ENCODE measurements at places on chromosomes 11 and 22. TPM values are rescaled to one million over a fixed set of nuclear protein-coding genes. Genes with fewer than 3 reads are reported as not detected.
A peak's percentile ranks its signal among the peaks of the same experiment; 100 is the strongest.

The MED19 gene
- 20.4 TPM for total RNA-seq

The VSIG2 gene
- total RNA-seq, result not detected

The MPZL2 gene
- total RNA-seq, result not detected

DNA sequence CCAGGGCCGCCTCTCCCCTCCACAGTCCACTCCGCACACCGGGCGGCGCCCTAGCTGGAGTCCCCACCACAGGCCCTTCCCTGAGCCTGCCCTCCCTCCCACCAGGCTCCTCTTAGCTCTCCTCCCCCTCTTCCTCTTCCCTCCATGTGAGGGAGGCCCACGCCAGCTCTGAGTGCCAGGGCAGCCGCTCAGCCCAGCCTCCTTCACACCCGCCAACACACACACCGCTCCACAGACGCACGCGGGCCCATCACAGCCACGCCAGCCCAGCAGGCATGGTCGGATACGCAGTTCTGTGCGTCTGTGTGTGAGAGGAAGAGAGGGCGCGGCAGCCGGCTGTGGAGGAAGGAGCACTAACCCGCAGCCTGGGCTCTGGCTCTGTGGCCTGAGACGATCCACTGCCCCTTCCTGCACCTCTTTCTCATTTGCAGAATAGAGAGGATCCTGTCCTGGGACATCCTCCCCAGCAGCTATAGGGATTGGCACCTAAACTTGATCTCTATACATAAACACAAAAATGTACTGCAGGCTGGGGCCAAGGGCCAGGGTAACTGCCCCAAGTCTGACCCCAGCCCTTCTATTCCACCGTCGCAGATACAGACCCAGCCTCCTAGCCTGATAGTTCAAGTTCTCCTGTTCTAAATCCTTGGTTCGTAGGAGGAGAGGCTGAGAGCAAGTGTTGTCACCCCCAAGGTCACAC lies 3.5 kb downstream of the CHRM4 start:
- H3K36me3 ChIP-seq, result no peaks in the 10 kb centered on the region
- no peak for DNase-seq
- H3K4me1 ChIP-seq, result peaks cover 20% of the 10 kb centered on the region
- H3K4me3 ChIP-seq, result no peak overlapping the region
- peaks cover 36% of the 10 kb centered on the region for H3K27me3 ChIP-seq
- no peak overlapping the region for H3K27ac ChIP-seq

GRCh38 chr22:20552443-20553401 lies 45.3 kb downstream of the MED15 start:
- DNase-seq, result no peak
- H3K4me3 ChIP-seq, result no peak overlapping the region
- peaks cover 84% of the 10 kb centered on the region for H3K4me1 ChIP-seq
- H3K36me3 ChIP-seq, result peaks cover 9% of the 10 kb centered on the region

GRCh38 chr11:112694245-112694644 lies 267.0 kb upstream of the NCAM1 start:
- no peak overlapping the region for H3K4me3 ChIP-seq
- H3K4me1 ChIP-seq, result no peaks in the 10 kb centered on the region
- no peaks in the 10 kb centered on the region for H3K36me3 ChIP-seq
- H3K27ac ChIP-seq, result no peak overlapping the region

DNA sequence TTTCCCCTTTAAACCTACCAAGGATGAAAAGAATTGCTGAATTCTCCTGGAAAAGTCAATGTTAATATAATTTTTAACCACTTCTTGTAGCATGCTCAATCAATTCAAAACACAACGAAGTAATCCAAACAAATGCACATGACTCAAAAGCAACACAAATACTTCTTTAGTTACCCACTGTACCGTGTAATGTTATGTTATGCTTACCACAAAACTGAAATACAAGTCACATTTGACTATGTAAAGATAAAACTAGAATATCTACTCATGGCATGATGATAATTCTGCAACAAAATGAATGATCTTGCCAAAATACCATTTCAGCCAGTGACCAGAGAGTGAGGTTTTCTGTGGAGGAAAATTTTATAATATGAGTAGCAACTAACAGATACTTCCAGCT lies 587.0 kb downstream of the DLG2 start:
- H3K36me3 ChIP-seq, result no peaks in the 10 kb centered on the region
- no peak overlapping the region for H3K4me3 ChIP-seq
- no peak overlapping the region for H3K27ac ChIP-seq
- no peak for DNase-seq
- no peaks in the 10 kb centered on the region for H3K4me1 ChIP-seq

DNA sequence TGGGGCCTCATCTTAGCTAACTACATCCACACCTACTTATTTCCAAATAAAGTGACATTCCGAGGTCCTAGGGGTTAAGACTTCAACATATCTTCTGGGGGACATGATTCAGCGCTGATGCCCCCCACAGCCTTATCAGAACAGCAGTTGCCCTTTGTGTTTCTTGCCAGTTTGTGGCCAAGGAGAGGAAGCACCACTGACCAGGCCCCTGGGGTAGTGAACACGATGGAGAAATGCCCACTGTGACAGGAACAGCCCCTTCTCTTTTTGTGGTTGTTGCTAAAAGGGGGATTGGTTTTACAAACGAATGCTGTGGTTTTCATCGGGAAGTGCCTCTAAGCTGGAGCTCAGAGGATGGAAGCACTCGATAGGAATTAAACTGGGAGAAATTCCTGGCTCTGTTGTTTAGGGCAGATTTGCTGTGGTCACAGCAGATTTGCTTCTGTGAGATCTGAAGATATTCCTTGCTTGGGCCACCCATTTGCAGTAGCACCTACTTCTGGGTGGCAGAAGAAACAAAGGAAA lies 88.8 kb downstream of the ABTB2 start:
- no peaks in the 10 kb centered on the region for H3K36me3 ChIP-seq
- no peak for DNase-seq
- H3K27me3 ChIP-seq, result no peaks in the 10 kb centered on the region
- peaks cover 22% of the 10 kb centered on the region for H3K4me1 ChIP-seq
- H3K4me3 ChIP-seq, result no peak overlapping the region

DNA sequence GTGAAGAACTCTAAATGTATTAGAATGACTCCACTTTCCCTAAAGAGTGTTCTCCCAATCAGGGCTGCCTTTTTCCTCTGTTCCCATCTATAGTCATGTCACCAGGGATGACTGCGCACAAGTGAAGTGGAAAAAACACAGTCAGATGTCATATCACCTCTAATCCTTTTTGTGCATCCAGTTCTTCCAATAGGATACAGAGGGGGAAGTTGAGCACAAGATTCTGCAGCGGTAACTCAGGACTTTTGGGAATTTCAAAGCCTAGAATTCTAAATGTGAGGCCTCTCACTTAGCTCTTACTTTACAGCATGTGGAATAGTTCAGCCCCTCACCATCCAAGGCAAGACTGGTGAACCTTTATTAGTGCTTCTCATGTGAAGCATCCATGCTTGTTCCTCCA lies 602.6 kb downstream of the NTM start:
- peaks cover 27% of the 10 kb centered on the region for H3K4me1 ChIP-seq
- no peaks in the 10 kb centered on the region for H3K36me3 ChIP-seq
- H3K4me3 ChIP-seq, result no peak overlapping the region
- no peak for DNase-seq
- H3K27ac ChIP-seq, result no peak overlapping the region
- no peaks in the 10 kb centered on the region for H3K27me3 ChIP-seq

DNA sequence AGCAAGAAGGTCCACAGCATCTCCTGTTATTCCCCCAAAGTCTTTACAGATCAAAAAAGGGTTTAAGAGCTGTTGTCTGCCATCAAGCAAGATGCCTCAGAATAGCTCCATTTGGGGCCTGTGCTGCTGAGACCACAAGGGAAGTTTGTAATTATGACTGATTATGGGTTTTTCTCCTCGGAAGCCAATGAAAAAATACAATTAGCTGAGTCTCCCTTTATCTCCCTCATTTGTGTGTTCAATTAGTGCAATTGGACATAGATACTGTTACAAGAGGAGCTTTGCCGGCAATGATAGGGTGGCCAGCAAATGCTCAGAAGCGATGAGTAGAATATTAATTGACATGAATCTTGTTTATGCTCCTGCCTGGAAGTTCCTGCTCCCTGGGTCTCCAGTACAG lies 83.7 kb downstream of the COMMD9 start:
- no peak overlapping the region for H3K4me3 ChIP-seq
- no peaks in the 10 kb centered on the region for H3K4me1 ChIP-seq
- no peaks in the 10 kb centered on the region for H3K27me3 ChIP-seq
- H3K36me3 ChIP-seq, result peaks cover 3% of the 10 kb centered on the region
- no peak overlapping the region for H3K27ac ChIP-seq

DNA sequence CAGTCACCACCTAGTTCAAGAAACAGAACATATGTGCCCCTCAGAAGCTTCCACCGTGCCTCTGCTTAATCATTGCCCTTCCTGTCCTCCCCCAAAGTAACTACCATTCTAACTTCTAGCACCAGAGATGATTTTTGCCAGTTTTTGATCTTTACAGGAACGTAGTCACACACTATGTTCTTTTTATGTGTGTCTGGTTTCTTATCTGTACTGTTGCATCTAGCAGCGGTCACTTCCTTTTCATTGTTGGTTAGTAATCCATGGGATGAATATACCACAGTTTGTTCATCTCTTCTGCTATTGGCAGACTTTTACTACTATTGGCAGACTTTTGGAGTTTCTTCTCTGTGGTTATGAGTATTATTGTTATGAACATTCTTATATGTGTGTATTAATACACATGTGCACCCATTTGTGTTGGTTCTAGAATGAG lies 34.6 kb downstream of the SPECC1L start:
- H3K4me1 ChIP-seq, result peaks cover 20% of the 10 kb centered on the region
- H3K4me3 ChIP-seq, result no peak overlapping the region
- peaks cover 34% of the 10 kb centered on the region for H3K36me3 ChIP-seq
- no peak for DNase-seq

GRCh38 chr11:76667856-76668255 lies 2.7 kb downstream of the LRRC32 start:
- H3K27me3 ChIP-seq, result no peaks in the 10 kb centered on the region
- H3K4me3 ChIP-seq, result peak overlapping the region; percentile 12
- H3K4me1 ChIP-seq, result peaks cover 50% of the 10 kb centered on the region
- no peak overlapping the region for H3K27ac ChIP-seq

DNA sequence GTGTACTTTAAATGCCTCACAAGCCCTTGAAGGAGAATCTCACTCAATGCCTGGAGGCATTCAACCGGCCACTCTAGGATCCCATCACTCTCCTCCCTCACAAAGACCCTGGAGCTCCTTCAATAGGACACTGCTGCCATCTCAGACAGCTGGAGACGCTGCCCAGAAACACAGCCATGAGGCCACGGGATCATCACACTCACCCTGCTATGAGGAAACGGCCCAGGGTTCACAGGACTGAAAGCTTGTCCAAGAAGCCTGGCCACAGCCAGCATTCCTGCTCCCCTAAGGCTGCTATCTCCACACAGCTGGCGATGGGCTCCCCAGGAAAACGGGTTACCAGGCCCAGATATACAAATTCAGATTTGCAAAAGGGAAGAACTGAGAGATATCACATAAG lies 13.2 kb downstream of the CARS1 start:
- H3K4me1 ChIP-seq, result peaks cover 51% of the 10 kb centered on the region
- H3K27ac ChIP-seq, result peak overlapping the region; percentile 54
- peaks cover 50% of the 10 kb centered on the region for H3K36me3 ChIP-seq
- no peak for DNase-seq

DNA sequence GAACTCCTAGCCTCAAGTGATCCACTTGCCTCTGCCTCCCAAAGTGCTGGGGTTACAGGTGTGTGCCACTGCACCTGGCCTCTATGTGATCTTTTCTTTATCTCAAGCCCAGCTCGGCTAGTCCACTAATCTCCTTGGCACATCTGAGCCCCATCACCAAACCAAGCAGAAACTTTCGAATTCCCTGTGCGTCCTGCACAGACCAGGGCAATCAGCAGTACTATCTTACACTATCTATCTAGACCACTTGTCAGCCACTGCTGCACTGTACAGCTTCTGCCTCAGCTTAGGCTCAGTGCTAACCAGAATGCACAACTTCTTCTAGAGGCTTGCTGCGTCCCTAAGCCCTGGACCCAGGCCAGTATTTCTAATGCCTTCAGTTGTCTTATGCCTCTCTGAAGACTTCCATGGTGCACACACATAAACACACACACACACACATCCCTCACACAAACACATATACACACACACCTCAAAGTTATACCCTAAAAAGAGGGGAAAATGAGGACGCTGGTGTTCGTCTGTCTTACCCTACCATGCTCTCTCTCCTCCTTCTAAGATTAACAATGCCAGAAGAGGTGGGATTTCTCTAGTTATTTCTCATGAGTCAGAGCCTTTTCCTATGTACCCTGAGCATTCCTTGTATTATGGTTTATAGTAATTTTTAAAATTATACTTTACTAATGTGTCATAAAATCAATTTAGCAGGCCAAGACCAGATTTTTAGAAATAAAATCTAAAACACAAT lies 59.3 kb upstream of the FAM181B start:
- no peaks in the 10 kb centered on the region for H3K36me3 ChIP-seq
- no peaks in the 10 kb centered on the region for H3K4me1 ChIP-seq
- H3K4me3 ChIP-seq, result no peak overlapping the region

DNA sequence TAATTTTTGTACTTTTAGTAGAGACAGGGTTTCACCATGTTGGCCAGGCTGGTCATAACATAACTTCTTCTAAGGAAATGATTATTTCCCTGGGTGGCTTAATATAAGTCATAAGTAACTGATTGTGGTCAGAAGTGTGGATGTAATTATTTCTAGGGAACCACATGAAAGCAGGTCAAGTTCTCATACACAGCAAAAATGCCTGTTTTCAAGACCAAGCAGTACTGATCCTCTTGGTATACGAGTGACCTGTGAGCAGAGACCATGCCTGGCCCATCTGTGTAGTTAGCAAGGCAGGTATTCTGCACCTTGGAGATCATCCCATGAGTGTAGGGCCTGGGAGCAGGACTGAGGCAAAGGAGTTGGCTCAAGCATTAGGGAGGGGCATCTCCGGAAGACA lies 32.5 kb upstream of the NUCB2 start:
- DNase-seq, result no peak
- no peak overlapping the region for H3K4me3 ChIP-seq
- H3K36me3 ChIP-seq, result no peaks in the 10 kb centered on the region
- H3K4me1 ChIP-seq, result no peaks in the 10 kb centered on the region
- H3K27ac ChIP-seq, result no peak overlapping the region

GRCh38 chr11:58652726-58653280 lies 30.3 kb downstream of the CNTF start:
- peaks cover 2% of the 10 kb centered on the region for H3K4me1 ChIP-seq
- no peak for DNase-seq
- H3K27ac ChIP-seq, result no peak overlapping the region
- H3K4me3 ChIP-seq, result no peak overlapping the region
- H3K36me3 ChIP-seq, result no peaks in the 10 kb centered on the region
- H3K27me3 ChIP-seq, result peaks cover 63% of the 10 kb centered on the region

DNA sequence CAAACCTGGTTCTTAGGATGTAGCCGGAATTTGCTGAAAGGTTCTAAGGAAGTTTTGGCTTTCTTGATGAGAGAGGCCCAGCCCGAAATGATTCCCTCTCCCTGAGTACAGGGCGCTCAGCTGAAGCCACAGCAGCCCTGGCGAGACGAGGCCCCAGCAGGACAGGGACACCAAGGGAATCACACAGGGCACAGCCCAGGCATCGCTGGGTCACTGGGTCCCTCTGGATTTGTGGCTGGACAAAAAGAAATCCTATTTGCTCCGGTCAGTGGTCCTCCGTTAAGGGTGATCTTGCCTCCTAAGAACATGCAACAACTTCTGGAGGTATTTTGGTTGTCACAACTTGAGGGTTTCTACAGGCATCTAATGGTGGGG lies 6.4 kb downstream of the FGF19 start:
- peaks cover 33% of the 10 kb centered on the region for H3K27me3 ChIP-seq
- H3K27ac ChIP-seq, result no peak overlapping the region
- H3K4me1 ChIP-seq, result peaks cover 19% of the 10 kb centered on the region

GRCh38 chr11:16781936-16782919 lies 43.8 kb downstream of the C11orf58 start:
- H3K27ac ChIP-seq, result no peak overlapping the region
- H3K4me3 ChIP-seq, result no peak overlapping the region
- no peaks in the 10 kb centered on the region for H3K27me3 ChIP-seq
- peaks cover 6% of the 10 kb centered on the region for H3K4me1 ChIP-seq
